ENCODE measurements at places on chromosomes 11 and 22.

DNA sequence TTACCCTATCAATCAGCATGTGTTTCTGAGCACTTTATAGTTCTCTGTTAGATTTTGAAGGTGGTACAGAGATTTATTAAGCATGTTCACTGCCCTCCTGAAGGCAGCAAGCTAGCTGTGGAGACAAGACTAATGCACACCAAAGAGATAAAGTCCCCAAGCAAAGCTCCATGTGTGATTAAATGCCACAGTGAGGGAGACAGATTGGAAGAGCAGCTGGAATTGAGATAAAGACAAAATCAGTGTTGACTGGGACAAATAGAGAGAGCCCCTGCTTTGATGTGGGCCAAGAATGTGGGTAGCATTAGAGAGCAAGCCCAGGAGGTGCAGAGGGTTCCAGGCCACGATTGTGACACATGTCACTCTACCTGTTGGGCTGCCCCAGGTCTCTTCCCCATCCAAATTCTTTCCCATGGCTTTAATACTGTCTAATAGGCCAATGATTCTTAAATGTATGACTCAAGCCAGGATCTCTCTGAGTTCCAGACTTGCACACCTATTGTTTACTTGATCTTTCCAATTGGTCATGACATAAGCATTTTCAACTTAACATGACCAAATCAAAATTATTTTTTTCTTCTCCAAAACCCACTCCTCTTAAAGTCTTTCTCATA is 60.1 kb upstream of the ZC3H12C start:
- DNase-seq = no peak

GRCh38 chr11:74592063-74592440 is 330 bp upstream of the POLD3 start:
- no peak for DNase-seq

DNA sequence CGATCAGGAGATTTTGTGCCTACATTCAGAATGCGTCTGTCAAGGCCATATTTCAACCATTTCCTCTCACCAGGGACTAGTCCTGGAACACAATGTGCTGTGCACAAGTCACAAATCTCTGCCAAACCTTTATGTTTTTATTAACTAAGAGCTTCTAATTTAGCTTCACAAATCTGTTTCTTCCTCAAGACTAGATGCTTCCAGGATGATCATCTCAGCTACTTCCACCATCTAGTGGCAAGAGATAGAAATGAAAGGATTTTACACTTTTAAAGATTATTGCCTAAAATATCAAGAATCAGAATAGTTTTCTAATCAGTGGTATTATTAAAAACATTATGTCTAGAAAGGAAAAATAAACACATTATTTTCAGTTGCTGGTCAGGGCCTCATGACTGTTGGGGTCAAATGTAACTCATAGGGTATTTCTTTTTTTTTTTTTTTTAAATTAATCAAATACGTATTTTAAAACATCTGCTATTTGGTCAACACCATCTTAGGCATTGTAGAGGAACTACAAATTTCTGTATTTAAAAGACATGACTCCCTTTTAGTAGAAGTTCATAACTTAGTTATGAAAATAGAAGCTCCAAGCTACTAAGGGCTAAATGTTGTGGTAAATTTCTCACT is 1102.6 kb downstream of the DLG2 start:
- no peak for DNase-seq

DNA sequence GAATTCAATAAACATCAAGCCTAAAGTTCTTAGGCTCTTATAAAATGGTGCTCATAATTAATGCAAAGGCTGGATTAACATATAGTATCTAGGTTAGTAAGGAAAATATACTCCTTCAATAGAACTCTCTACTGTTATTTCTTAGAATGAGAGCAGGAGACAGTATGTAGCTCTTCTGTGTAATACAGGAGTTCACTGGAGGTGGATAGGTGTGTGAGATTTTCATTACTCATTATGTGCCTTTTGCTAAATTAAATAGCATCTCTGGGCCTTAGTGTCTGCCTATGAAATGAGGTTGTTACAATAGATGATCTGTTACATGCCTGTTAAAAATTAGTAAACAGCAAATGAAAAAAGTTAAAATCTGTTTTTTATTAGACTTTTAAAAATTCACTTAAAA is 20.6 kb downstream of the EED start:
- DNase-seq = no peak

DNA sequence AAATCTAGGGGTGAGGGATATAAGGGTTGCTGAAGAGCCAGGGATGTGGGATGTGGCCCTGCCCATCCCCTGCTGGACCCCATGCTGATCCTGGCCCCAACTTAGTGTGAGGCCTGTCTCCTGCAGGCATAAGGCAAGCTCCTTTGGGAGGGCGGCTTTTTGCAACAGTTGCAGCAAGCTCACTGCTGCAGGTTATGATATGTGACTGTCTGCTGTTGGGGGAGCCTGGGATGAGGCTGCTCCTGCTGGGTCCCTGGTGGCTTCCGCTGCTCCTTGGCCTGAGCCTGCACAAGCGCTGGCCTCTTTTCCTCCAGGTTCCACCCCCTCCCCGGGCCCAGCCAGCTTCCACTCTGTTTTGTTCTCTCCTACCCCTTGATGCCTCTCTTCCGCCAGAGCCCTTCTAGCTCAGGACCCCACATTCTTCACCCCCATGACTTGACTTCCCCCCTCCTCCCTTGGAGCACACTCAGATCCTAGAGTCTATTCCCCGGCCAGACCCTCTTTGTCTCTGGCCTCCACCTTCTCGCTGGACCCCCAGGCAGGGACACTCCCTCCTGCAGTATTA is 35.0 kb upstream of the SYT13 start:
- DNase-seq = no peak

DNA sequence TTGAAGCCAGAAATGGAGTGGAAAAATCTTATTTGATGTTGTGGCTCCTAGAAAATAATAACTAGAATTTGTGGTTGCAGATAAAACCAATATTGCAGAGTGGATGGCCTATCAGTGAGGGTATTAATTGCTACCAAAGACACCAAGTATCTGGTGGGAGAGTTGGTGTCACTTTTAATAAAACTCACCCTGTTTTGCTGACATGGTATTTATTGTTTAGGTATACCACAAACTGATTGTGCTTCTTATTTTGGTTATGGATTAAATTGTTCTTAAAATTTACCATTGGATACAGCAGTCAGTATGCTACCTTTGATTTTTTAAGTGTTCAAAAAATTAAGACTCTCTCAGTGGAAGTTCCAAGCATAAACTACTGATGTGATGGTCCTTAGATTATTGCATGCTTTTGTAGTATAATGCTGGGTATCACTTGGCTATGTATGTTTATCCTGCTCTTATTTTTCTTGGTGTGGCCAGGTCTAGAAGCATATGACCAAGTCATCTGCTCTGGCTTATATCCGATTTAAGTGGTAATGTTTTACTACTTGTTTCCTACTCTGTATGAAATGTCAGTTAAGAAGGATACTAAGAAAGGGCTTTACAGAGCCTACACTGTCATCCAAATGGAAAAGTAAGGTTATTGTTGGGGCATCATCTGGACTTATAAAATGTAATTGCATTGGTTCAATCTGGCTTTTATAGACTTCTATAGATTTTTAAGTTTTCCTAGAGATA is 101.6 kb downstream of the ARHGAP42 start:
- DNase-seq = no peak

- no peak for DNase-seq
Observed at GRCh38 chr11:62707277-62707861, at the start of the genes BSCL2 and GNG3. BSCL2 (minus strand) TSS chr11:62707424; CDS start chr11:62707195, 229 bp downstream. GNG3 (plus strand) TSS chr11:62707676; CDS start chr11:62708296, 620 bp downstream.

DNA sequence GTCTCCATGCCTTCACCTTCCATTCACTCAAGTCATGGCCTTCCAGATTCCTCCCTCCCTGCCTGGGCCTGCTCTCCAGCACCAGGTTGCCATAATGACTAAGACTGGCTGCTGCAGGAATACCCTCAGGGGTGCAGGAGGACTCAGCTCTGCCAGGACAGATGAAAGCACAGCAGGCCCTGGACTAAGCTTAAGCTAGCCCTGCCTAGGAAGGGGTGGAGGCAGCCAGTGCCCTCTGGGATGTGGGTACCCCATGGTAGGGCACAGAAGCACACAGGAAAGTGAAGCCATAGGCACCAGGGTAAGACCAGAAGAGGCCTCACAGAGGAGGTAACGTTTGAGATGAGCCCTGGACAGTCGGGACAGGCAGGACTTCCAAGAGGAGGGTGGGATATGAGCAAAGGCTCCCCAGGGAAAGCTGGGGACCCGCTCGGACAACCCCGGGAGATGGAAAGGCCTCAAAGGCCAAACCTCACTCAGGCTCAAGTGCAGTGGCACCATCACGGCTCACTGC is 3.0 kb upstream of the RIN1 start:
- no peak for DNase-seq

GRCh38 chr11:88345408-88345807 is 7.9 kb upstream of the CTSC start:
- no peak for DNase-seq

DNA sequence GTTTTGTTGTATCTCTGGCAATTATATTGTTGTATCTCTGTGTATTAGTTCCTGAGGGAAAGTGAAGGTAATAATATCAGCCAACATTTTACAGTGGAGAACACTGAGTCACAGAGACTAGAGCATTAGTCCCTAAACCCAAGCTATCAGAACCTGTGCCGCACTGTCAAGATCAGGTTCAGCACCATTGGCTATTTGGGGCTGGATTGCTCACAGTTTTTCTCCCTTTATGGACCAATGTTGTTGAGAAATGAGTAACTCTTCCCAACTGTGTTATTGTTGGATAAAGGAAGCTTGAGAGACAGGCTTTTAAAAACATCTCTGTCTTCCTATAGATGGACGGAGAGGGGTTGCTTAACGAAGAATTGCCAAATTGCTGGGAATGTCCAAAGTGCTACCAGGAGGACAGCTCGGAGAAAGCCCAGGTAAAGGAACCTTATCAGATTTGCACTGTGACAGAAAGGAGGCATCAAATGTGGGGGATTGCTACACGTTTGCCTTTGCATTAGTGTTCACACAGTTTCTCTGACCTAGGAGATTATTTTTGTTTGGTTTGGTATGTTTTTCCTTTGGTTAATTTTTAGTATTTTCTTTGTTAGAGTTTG is 18.2 kb upstream of the GRK2 start:
- no peak for DNase-seq

DNA sequence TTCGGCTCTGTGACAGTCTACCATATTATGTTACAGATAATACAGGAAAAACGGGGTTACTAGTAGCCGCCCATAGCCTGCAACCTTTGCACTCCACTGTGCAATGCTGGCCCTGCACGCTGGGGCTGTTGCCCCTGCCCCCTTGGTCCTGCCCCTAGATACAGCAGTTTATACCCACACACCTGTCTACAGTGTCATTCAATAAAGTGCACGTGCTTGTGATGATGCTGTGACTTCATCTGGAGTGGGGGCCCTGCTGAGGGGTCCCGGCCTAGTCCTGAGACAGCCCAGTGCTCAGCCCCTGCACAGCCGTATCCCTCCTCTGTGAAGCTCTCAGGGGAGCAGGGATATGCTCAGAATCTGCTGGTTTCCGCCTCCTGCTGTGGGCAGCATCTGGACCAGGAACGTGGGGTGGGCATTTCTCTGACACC is 1.2 kb downstream of the IFITM1 start:
- no peak for DNase-seq
